Vagina (tissue), 2 donors: ENCODE measurements at places on chromosomes 16 and 17.
A peak's percentile ranks its signal among the peaks of the same experiment; 100 is the strongest.

GRCh38 chr16:55912022-55912421 lies 36.8 kb upstream of the CES5A start:
- DNase-seq, result peak; percentile 81

- no peak for DNase-seq
These were observed 45.2 kb upstream of the SLC5A11 start for GRCh38 chr16:24800586-24800985.

- DNase-seq, result no peak
These were observed 19.5 kb downstream of the MINK1 start for GRCh38 chr17:4852567-4853207.

DNA sequence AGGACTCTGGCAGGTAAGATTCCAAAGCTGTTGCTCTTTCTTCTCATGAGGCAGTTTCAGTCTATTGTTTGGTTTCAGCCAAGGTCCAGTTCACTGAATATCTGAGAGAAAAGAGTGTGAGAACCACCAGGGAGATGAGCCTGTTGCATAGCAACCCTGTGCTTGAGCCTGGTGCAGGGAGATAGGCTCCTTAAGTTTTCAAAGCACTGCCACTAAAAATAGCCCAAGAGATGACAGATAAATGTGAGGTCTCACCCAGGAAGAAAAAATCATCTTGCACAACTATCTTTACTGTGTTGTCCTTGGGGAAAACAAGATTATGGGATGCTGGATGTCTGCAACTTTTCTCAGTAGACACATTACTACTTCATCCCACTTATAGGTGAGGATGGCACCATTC lies 26.2 kb upstream of the NUDT7 start:
- DNase-seq, result no peak

DNA sequence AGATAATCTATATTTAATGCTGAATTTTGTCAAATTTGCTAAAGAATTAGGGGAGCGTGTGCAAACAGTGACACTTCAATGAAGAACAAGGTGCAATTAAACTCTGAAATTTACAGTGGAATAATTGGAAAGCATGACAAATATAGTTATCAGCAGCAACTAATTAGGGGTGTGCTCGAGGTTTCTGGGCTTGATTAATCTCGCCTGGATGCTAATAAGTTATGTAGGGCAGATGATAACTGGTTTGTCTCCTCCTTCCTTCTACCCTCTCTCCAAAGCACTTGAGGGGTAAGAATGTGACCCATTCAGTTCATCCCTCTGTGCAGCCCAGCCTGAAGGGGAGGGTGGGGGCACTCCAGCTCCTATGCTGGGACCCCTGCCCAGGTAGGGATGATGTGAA lies 21.9 kb downstream of the MRM1 start:
- DNase-seq, result no peak

- no peak for DNase-seq
These were observed 2.0 kb upstream of the PCTP start for GRCh38 chr17:55748841-55749240.

DNA sequence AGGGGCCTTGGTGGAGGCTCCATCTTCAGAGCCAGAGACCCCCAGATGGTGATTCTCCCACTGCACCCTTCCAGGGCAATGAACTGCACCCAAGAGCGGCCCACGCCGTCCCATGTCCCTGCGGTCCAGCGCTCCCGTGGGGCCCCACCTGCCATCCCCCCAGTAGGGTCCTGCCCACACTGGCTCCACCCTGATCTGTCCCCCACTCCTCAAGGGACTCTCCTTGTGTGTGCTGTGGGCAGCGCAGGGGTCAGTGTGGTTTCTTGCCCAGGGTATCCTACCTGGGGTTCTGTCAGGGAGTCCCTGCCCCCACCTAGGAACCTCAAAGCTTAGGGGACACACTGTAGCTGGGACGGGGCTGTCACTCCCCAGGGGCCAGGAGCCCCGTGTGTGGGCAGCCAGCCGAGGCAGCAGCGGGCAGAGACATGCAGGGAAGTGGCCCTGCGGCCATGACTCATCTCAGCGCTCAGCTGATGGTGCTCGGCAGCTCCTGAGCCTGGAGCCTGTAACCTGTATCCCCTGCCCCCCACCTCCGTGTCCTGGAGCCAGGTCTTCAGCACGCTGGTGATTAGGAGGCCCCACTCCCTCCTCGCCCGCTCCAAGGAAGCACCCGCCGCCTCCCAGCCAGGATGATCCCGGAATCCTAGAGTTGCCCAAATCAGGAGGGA lies 35.7 kb upstream of the SSTR5 start:
- DNase-seq, result no peak

DNA sequence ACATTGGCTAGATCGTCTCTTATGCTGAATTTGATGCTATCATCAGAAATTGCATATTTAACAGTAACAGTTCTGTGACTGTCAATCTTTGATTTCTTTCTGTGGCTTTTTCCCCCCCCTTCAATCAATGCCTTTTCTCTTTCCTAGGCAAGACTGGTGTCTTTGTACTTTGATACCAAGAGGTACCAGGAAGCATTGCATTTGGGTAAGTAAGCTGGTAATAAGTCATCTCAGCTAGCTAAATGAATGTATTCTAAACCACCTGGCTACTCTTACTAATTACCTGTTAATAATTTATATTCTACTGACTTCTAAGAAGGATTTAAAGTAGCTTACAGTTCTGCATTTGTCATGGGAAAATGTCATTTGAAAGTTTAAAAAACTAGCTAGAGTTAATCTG lies 20.1 kb downstream of the PSMD11 start:
- no peak for DNase-seq

GRCh38 chr16:50245417-50246298 lies 20.7 kb upstream of the ADCY7 start:
- DNase-seq, result no peak

- no peak for DNase-seq
These were observed 2.1 kb downstream of the KREMEN2 start for GRCh38 chr16:2966043-2966807.

GRCh38 chr17:65307081-65307960 lies 170.2 kb downstream of the RGS9 start:
- DNase-seq, result no peak

DNA sequence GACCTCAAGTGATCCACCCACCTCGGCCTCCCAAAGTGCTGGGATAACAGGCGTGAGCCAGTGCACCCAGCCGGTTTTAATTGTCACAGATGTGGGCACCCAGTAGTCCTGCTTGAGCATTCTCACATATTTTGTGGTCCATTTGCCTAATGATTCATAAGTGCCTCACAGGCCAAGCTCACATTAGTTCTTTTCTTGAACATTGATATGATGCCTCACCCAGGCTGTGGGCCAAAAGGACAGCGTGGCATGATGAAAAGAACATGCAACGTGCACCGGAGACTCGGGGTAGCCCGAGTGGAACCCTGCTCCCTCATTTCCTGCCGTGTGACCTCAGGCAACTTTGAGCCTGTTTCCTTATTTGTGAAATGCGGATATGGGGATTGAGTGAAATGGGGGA lies 181.9 kb downstream of the SNX29 start:
- no peak for DNase-seq

- DNase-seq, result no peak
These were observed 74.7 kb upstream of the CIBAR2 start for GRCh38 chr16:85187002-85187401.

GRCh38 chr16:66740533-66740932 lies 10.9 kb downstream of the DYNC1LI2 start:
- no peak for DNase-seq

- DNase-seq, result no peak
These were observed 194.6 kb downstream of the STX8 start for GRCh38 chr17:9381068-9381467.

- no peak for DNase-seq
These were observed 525 bp downstream of the JPT1 start for GRCh38 chr17:75153780-75154194.

DNA sequence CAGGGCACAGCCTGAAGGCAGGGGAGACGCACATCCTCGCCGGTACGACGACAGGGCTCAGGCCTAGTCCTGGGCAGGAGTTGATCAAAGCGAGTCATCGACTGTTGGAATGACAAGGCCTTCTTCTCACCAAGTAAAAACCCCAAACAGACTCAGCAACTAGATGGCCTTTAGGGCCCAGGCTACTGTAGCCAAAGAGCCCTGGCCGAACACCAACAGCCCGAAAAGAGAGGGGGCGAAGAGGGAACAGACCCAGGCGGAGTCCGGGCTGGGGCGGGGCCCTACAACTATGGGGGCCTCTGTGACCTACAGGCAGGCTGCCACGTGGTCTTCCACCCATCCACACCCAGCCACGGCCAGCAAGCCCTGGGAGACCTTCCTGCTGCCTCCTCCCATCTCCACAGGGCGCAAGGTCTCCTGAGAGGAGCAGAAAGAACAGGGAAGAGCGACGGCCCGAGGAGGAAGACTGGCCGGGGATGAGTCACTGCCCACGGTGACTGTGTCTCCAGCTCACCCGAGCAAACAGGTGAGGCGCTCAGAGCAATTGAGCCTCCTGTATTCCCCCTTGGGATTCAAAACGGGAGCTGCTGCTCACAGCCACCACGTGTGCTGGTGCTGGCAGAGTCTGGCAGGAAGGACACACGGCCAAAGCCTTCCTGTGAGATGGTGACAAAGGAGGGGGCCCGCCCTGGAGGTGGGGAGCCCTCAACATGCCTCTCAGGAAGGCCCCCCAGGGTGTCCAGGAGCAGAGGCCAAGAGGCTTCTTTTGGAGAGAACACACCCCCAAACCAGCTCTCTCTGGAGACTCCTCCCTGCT lies 17.7 kb downstream of the SLC16A3 start:
- peak; percentile 88 for DNase-seq

- DNase-seq, result no peak
These were observed 38.9 kb downstream of the LGALS9 start for GRCh38 chr17:27669850-27670249.

- no peak for DNase-seq
These were observed 12.2 kb upstream of the CDH5 start for GRCh38 chr16:66354034-66354909.
